ENCODE measurements at places on chromosomes 13 and 19.

DNA sequence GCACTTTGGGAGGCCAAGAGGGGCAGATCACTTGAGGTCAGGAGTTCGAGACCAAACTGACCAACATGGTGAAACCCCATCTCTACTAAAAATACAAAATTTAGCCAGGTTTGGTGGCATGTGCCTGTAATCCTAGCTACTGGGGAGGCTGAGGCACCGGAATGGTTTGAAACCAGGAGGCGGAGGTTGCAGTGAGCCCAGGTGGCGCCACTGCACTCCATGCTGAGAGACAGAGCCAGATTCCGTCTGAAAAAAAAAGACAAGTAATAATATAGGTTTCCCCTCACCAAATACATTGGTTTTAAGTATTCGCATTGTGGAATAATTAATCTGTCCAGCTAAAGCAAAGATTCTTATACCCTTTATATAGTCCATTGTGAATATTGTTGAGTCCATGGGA lies 1544.6 kb downstream of the OLFM4 start:
- no peak for DNase-seq

- no peak for DNase-seq
Measured at GRCh38 chr13:110812121-110812868, 98.8 kb downstream of the ING1 start.

DNA sequence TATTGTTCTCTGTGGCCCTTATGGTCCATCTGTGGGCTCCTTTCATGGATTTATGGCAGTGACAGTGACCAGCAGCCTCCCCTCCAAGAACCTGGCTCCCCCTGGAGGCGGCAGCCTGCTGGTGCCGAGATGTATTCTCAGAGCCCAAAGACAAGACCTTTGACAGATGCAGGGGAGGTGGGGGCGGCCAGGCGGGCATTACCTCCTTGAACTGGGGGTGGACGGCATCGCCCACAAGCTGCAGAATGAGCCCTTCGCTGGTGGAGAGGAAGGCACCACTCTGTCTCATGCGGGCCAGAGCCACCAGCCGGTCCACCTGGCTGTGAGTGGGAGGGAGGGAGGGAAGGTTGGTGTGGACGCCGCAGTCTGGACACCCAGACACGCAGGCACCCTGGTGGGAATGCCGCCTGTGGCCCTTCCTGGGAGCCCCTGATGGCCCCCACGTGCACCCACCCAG lies 6.6 kb downstream of the ISOC2 start:
- DNase-seq: peak; percentile 53

GRCh38 chr13:99214232-99214631 lies 13.6 kb downstream of the UBAC2 start:
- DNase-seq: peak; percentile 60

DNA sequence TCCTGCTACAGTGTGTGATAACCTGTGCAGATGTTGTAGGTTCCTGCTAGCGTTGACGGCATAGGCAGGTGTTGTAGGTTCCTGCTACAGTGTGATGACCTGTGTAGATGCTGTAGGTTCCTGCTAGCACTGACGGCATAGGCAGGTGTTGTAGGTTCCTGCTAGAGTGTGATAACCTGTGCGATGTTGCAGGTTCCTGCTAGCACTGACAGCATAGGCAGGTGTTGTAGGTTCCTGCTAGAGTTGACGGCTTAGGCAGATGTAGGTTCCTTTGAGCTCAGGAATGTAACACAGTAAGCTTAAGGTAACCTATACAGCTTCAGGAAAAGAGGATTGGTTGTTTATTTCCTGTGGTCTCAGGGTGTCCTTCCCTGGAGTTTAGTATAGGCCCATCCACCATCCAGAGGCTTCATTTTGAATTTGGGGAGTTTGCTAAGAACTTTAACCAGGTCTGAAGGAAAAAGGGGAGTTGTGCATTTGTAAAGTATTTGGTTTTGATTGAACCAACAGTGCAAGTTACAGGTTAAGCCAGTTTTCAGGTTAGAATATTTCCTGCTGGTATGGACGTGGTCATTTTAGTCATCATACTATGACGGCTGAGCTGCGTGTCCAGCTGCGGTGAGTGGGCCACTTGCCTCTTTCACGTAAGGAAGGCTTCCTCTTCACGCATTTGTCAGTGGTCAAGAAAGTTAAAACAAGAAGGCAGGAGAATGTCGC lies 53.8 kb downstream of the ATP11A start:
- no peak for DNase-seq

- no peak for DNase-seq
Measured at GRCh38 chr19:18807861-18808331, 16.8 kb upstream of the COMP start.

DNA sequence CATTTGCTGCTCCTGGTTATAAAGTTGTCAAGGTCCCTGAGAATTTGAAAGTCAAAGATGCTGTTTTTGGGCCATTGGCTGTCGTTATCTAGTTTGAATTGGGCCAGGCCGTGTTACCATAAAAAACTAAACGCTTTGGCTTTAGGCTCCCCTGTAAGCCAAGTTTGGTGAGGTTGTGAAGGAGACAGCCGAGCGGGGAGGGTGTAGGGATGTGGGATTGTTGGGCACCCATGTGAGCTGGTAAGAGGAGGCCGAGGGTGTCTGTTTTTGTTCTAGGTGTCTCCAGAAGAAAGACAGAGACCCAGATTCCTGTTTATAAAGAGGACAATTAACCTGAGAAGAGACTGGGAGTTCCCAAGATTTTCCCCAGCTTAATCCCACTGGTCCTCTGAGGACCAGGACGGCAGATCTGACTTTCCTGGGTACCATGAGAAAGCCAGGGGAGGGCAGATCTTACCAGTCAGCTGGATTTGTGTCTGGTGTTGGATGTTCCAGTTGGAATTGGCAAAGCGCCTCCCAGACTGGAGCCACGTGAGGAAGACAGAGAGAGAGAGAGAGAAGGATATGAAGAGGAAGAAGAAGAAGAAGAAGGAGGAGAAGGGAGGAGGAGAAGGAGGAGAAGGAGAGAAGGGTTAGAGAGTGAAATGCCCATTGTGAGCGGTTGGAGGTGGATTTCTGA lies 25.1 kb downstream of the TMEM255B start:
- DNase-seq: no peak

- no peak for DNase-seq
Measured at GRCh38 chr13:106796280-106797047, 228.5 kb upstream of the ARGLU1 start.

DNA sequence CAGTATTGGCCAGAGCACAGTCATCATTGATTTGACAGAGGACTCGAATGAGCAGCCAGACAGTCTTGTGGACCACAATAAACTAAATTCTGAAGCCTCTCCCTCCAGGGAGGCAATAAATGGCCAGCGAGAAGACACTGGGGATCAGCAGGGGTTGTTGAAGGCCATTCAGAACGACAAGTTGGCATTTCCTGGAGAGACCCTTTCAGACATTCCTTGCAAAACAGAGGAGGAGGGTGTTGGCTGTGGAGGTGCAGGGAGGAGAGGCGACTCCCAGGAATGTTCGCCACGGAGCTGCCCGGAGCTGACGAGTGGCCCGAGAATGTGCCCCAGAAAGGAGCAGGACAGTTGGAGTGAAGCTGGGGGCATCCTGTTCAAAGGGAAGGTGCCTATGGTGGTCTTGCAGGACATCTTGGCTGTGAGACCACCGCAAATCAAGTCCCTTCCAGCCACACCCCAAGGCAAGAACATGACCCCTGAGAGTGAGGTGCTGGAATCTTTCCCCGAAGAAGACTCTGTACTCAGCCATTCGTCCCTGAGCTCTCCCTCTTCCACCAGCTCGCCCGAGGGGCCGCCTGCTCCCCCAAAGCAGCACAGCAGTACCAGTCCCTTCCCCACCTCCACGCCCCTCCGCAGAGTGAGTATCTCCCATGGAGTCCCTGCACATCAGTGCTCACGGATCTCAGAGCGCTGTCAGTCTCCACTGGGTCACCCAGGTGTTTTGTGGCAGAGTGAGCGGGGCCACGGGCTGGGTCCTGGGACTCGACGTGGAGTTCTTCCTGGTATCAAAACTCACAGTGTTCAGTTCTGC lies 6.9 kb downstream of the CHAF1A start:
- no peak for DNase-seq

GRCh38 chr13:113454936-113455335 lies 1.6 kb upstream of the ADPRHL1 start:
- DNase-seq: no peak

GRCh38 chr13:82147526-82147925 lies 1734.7 kb downstream of the SLITRK1 start:
- DNase-seq: no peak

DNA sequence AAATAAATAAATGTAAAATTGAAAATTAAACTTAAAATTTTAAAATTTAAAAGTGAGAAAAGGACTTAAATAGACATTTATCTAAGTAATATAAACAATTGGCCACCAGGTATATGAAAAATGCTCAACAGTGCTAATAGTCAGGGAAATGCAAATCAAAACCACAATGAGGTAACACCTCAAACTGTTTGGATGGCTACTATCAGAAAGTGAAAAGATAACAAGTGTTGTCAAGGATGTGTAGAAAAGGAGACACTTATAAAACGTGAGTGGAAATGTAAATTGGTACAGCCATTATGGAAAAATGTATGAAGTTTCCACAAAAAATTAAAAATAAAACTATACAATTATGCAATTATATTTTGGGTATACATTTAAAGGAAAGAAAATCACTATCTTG lies 752.2 kb downstream of the EFNB2 start:
- DNase-seq: no peak

GRCh38 chr13:79782541-79783205 lies 301.7 kb downstream of the NDFIP2 start:
- no peak for DNase-seq

DNA sequence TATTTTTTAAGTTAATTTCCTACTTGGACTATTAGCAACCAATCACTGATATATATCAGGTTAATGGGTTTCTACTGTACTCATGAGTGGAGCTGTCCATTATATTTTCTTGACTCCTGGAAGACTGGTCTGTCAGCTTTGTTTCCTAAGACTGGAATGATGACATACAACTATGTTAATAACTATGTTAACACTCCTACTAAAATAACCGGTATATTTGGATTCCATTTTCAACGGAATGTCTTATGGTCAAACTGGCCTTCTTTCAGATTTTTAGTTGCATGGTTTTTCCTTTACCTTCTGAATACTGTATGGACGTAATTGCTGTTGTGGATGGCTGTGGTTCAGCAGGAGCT lies 45.8 kb upstream of the GPI start:
- DNase-seq: no peak

GRCh38 chr19:42401365-42402303 lies 11.5 kb upstream of the CNFN start:
- peak; percentile 79 for DNase-seq

GRCh38 chr13:26497968-26498511 lies 59.4 kb upstream of the WASF3 start:
- no peak for DNase-seq

GRCh38 chr13:113809934-113810333 lies 50.9 kb downstream of the TMEM255B start:
- DNase-seq: no peak

DNA sequence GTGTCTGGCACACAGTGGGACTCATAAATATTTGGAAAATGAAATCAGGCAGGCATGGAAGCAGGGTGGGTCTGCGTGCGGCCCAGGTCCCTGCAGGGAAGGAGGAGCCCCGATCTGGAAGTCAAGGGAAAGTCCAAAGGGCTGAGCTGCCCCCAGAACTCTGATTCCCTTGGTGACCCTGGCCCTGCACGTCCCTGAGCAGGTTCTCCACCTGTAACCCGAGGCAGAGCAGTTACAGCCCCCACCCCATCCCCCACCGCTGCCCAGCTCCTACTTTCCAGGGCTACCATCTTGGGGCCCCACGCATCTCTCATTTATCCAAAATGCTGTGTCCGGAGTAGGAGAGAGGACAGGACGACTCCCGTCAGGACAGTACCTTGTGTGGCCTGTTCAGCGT lies 2.1 kb downstream of the PLEKHF1 start:
- no peak for DNase-seq

- no peak for DNase-seq
Measured at GRCh38 chr13:98916403-98916802, 61.5 kb downstream of the DOCK9 start.

DNA sequence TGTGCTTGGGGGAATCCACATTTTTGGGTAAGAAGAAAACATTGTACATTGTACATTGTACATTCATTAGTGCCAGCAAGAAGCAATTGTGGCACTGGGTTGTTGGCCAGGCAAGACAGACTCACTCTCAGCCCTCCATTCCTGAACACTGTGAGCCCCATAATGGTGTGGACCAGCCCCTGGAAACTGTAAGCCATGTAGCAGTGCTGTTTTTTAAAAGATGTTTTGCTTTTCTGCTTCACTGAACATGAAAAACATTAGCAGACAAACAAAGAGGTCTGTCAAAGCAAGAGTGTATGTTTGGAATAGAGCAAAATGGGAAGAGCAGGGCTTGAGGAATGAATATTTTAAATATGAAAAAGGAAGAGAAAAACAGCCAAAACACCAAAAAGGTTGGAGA lies 39.1 kb upstream of the IL17D start:
- no peak for DNase-seq

Data from activated naive CD4-positive, alpha-beta T cell treated with anti-CD3 and anti-CD28 coated beads, Interleukin-2, amount 50 U/mL, for 16 hours (primary cell).